A549 treated with AZD2906 at 1 μM for 4 hours (cell line): ENCODE measurements at places on chromosomes 5 and 9. TPM values are rescaled to one million over a fixed set of nuclear protein-coding genes. Genes with fewer than 3 reads are reported as not detected.

The ARHGEF28 gene
- total RNA-seq: 10.5 to 12.0 TPM (median 11.4 TPM) in 5 replicates

The STKLD1 gene
- total RNA-seq: 0.50 to 0.92 TPM (median 0.64 TPM) in 5 replicates

The C5 gene
- 10.8 to 13.7 TPM (median 11.3 TPM) in 5 replicates for total RNA-seq

The TAF11L5 gene
- not detected in 5 replicates for total RNA-seq

The PCDHGB6 gene
- 0.09 to 0.13 TPM (median 0.10 TPM) in 5 replicates for total RNA-seq

The CCNI2 gene
- 0.07 to 0.26 TPM (median 0.10 TPM) in 4 of 5 replicates, not detected in the other for total RNA-seq

The NMUR2 gene
- total RNA-seq: 0.08 to 0.17 TPM (median 0.09 TPM) in 5 replicates

The STPG3 gene
- not detected in 5 replicates for total RNA-seq

The ANKRD34B gene
- 0.03 to 0.15 TPM (median 0.06 TPM) in 5 replicates for total RNA-seq

The CAVIN4 gene
- 0.32 to 0.48 TPM (median 0.39 TPM) in 5 replicates for total RNA-seq

The SPATA9 gene
- total RNA-seq: 0.10 to 0.17 TPM (median 0.11 TPM) in 3 of 5 replicates, not detected in the others

The PPP3R2 gene
- total RNA-seq: not detected in 5 replicates

The TTF1 gene
- 11.8 to 16.7 TPM (median 13.6 TPM) in 5 replicates for total RNA-seq

The FAM120A gene
- total RNA-seq: 70.9 to 84.6 TPM (median 75.4 TPM) in 5 replicates

The SLC6A18 gene
- total RNA-seq: 0.24 TPM in 1 of 5 replicates, not detected in the others

The PRDM9 gene
- 0.02 TPM in 1 of 5 replicates, not detected in the others for total RNA-seq

The TTLL11 gene
- total RNA-seq: 3.7 to 5.4 TPM (median 4.6 TPM) in 5 replicates

The GPRIN1 gene
- 8.2 to 9.6 TPM (median 9.2 TPM) in 5 replicates for total RNA-seq
